ENCODE measurements at places on chromosomes 2 and 18.

DNA sequence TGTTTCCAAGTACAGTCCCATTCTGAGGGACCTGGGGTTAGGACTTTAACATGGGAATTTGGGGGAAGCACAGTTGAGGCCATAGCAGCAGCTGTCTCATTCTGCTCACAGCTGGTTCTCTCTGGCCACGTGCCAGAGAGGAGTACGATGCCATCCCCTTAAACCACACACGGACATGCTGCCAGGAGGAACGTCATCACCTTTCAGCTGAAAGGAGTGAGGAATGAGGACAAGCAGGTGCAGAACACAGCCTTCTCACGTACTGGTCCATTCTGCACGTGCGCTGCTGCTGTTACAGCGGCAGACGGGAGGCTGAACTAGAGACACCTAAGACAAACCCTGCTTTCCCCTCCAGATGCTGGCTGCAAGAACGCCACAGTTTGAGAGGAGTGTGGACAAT lies 33.5 kb downstream of the ODC1 start:
- DNase-seq, result no peak

- no peak for DNase-seq
Observed at GRCh38 chr18:9065864-9066263, 36.6 kb upstream of the NDUFV2 start.

- DNase-seq, result no peak
Observed at GRCh38 chr2:160892204-160892603, 268.0 kb upstream of the TANK start.

- no peak for DNase-seq
Observed at GRCh38 chr2:28394331-28394877, 1.7 kb downstream of the FOSL2 start.

- DNase-seq, result no peak
Observed at GRCh38 chr2:204896146-204896545, 350.9 kb downstream of the PARD3B start.

GRCh38 chr2:188600536-188601210 lies 309.0 kb downstream of the GULP1 start:
- DNase-seq, result no peak

GRCh38 chr18:5894611-5895298 lies 567 bp downstream of the TMEM200C start:
- no peak for DNase-seq

DNA sequence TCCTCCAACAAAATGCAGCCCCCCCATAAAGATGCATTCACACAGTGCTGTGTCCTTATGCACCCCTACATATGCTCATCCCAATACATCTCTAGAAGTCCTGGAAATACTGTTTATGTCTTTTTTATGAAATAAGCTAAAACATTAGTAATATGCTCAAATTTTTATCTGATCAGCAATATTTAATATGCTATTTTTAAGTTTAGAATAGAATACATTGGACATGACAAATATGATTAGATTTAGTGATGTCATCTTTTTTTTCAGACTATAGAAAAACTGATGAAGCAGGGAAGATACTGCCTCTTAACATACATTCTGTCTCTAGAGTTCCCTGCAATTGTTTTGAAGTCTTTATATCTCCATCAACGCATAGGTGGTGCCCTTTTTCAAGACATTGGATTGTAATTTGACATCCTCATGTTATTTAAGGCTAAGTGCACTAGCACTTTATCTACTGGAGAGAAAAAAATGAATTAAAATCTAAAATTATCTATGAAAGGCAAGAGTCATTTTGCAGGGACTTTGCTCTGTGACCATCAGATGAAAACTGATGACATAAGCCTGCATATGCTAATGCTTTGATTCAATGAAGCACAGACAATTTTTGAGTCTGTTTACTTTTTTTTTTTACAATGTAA lies 395.3 kb downstream of the LPIN1 start:
- DNase-seq, result no peak

GRCh38 chr2:217269701-217270484 lies 410.0 kb upstream of the TNP1 start:
- no peak for DNase-seq

DNA sequence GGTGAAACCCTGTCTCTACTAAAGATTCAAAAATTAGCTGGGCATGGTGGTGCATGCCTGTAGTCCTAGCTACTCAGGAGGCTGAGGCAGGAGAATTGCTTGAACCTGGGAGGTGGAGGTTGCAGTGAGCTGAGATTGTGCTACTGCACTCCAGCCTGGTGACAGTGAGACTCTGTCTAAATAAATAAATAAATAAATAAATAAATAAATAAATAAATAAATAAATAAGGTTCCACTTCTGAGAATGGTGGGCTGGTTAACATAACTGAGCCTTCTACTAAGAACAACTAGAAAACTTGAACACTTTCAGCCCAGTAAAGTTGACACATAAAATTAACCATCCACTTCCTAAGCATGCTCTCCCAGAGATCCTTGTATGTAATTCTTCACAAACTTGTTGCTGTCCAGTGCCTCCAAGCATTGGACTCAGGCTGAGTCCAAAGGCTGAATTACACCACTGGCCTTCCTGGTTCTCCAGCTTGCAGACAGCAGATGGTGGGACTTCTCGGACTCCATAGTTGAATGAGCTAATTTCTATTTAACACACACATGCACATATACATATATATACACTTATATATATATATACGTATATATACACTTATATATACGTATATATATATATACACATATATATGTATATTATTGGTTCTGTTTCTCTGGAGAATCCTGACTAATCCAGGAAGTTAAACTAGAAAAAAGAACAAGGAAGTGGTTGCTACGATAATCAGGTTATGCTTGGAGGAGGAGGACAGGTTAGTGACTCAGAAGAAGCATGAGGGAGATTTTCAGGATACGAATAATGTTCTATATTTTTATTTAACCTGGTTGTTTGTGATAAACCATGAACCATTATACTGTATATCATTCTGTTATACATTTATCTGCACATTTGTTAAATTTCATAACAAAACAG lies 348.8 kb downstream of the METTL4 start:
- DNase-seq, result no peak

GRCh38 chr2:29871541-29871940 lies 49.8 kb downstream of the ALK start:
- DNase-seq, result no peak

- no peak for DNase-seq
Observed at GRCh38 chr2:150292807-150293206, 194.7 kb downstream of the RND3 start.

DNA sequence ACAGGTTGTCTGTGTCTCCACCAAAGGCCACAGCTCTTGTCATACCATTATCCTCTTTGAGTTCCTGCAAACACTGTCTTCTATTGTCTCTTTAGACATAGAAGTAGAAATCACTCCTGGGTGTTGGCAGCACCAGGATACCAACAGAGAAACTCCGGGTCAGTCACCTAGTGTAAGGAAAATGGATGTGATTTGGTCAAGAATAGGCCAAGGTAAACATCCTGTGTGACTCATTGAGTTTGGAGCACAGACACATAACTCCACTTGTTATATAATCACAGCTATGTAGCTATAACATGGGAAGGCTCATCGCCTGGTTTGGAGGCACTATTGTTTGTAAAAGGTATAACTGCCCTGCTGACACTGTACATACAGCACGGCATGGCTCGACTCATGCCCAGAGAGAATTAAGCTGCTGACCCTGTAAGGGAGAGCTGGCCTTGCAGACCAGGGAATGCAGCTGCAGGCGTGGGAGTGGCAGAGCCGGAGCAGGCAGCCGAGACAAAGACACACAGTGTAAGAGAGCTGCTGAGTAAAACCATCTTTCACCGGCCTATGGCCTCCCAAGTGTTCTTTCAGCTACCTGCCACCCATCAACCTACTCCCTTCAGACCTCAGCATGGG lies 3.4 kb upstream of the TXNL1 start:
- DNase-seq, result no peak

GRCh38 chr2:75356865-75357264 lies 157.5 kb upstream of the TACR1 start:
- no peak for DNase-seq

DNA sequence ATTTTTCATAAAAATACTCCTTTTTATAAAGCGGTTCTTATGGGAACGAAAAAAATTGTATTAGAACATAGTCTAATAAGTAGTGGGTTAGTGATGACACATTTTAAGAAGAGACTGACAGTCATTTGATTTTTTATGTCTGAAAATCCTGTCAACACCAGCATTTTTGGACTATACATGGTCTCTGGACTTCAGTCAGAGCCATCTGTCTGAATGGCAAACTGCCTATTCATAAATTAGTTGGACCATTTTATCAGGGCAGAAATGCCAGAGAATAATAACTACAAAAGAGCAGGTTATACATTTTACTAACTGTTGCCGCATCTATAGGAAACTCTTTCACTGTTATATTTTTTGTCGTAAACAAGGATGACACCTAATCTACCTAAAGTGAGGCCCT lies 437.6 kb downstream of the ZNF804A start:
- DNase-seq, result no peak

DNA sequence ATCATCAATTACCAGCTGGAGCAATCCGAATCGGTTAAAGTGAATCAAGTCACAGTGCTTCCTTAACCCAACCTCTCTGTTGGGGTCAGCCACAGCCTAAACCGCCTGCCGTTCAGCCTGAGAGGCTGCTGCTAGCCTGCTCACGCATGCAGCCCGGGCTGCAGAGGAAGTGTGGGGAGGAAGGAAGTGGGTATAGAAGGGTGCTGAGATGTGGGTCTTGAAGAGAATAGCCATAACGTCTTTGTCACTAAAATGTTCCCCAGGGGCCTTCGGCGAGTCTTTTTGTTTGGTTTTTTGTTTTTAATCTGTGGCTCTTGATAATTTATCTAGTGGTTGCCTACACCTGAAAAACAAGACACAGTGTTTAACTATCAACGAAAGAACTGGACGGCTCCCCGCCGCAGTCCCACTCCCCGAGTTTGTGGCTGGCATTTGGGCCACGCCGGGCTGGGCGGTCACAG lies 496 bp upstream of the ITGA4 start:
- DNase-seq, result no peak

DNA sequence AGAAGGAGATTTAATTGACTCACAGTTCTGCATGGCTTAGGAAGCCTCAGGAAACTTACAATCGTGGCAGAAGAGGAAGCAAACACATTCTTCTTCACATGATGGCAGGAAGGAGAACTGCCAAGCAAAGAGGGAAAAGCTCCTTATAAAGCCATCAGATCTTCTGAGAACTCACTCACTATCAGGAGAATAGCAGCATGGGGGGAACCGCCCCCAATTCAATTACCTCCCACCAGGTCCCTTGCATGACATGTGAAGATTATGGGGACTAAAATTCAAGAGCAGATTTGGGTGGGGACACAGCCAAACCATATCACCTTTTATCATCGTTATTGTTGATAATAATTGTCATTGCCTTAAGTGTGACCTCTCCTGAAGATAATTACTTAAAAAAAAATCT lies 197.9 kb upstream of the SLC14A2 start:
- no peak for DNase-seq

GRCh38 chr2:203621981-203622515 lies 84.4 kb upstream of the CD28 start:
- DNase-seq, result no peak

GRCh38 chr2:158598862-158599517 lies 142.2 kb downstream of the PKP4 start:
- DNase-seq, result no peak

- no peak for DNase-seq
Observed at GRCh38 chr2:6893876-6894482, 16.4 kb downstream of the RSAD2 start.

GRCh38 chr2:150482667-150483400 lies 4.6 kb downstream of the RND3 start:
- no peak for DNase-seq

Data from thoracic aorta (tissue), 2 donors.